Small intestine (tissue), 16 donors: ENCODE measurements at places on chromosomes 1 and 21.

GRCh38 chr1:21000245-21000594 is 176.5 kb downstream of the EIF4G3 start:
- DNase-seq: no peak

DNA sequence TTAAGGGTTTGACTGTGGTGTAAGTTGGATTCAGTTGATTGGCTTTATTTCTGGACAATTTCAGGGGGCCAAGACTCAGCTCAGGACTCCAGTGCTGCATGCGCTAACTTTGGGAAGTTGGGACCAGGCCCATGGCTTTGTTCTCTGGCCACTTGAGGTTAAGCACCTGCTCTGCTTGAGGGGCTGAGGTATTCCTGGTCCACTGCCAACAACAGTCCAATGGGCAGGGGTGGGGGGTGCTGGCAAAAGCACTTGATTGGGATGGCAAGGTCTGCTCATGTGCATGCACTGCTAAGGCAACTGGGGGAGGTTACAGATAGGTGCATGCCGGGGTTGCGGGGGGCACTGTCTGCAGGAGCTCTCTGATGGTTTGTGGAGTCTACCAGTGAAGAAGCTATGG is 52.6 kb upstream of the ASB17 start:
- DNase-seq: no peak

DNA sequence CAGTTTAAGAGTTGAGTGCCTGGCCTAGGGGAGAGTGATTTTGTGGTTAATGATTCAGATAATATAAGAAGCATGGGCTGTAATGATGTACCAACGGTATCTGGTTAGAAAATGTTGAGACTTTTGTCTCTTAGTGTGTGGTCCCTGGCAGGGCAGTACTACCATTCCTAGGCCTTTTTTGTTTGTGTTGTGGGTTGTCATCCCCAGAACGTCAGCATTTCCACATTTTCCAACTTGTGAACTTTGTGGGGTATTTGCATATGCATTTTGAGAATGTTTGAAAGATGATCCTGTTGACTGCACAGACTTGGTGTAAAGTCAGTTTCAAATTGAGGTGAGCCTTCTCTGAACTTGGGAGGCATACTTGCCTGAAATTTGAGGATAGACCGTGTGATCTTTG is 11.4 kb downstream of the NEK7 start:
- DNase-seq: no peak

DNA sequence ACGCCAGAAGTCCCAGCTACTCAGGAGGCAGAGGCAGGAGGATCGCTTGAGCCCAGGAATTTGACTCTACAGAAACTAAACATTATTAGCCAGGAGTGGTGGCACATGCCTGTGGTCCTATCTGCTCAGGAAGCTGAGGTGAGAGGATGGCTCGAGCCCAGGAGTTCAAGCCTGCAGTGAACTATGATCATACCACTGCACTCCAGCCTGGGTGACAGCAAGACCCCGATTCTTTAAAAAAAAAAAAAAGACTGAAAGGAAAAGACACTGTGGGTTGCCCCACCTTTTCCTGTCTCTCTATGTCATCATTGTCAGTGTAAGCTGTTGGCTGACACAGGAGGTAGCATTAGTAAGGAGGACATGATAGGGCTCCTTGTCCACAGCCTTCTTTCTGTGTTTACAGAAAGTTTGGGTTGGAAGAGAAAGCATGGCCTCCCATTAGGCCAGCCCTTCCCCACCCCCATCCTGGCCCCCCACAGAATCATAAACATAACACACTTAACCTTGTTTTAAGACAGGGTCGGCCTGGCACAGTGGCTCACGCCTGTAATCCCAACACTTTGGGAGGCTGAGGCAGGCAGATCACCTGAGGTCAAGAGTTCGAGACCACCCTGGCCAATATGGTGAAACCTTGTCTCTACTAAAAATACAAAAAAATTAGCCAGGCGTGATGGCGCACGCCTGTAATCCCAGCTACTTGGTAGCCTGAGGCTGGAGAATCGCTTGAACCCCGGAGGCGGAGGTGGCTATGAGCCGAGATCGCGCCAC is 20.6 kb upstream of the RCAN3 start:
- no peak for DNase-seq

DNA sequence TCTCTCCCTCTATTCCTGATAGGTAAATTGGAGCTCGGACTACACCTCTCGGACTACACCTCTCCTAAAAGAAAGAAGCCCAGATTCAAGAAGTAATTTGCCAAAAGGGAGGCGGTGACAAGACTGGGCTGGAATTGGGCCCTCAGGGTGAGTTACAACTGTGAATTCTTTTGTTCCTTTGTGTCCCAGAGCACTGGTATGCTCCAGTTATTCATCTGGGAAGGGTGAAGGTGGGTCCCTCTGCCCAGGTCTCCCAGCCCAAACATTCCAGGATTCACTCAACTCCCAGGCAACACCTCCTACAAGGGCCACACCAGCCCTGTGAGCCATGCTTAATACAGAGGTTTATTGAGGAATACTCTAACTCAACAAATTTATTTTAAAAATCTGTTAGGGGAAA is 69.2 kb downstream of the LMX1A start:
- DNase-seq: no peak

- no peak for DNase-seq
Measured at GRCh38 chr1:59814901-59815825, at the start of gene HOOK1. HOOK1 (plus strand) TSS chr1:59814949; CDS start chr1:59815118, 169 bp downstream.

DNA sequence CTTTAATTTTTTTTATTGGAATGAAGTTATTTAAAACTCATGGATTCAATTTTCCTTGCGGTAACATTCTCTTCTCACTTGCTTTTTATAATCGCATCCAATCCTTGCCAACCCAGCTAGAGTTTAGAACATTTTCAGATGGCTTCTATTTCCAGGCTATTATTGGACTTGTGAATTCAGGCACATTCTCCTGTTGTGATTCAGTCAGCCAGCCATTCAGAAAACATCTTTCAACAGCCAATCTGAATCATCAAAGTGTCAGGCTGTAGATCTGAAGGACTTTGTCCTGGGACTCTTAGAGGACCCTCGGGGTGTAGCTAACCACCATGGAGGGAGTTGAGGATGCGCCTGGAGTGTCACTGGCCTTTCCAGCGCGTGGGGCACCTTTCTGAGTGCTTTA is 92.4 kb downstream of the PRDM2 start:
- DNase-seq: no peak

- peak; percentile 26 for DNase-seq
Measured at GRCh38 chr1:96730574-96731298, 9.2 kb downstream of the PTBP2 start.

DNA sequence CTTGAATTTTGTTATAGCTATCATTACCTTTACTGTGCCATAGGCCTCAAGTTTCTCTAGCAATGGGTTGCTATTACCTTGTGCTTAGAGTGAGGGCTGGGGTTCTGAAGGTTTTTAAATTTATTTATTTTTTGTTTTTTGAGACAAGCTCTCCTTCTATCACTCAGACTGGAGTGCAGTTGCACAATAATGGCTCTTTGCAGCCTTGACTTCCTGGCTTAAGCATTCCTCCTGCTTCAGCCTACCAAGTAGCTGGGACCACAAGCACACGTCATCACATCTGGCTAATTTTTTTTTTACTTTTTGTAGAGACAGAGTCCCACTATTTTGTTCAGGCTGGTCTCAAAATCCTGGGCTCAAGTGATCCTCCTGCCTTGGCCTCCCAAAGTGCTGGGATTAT is 41.5 kb downstream of the SNX27 start:
- DNase-seq: no peak

GRCh38 chr1:94463765-94464330 is 45.7 kb downstream of the ABCD3 start:
- peak; percentile 74 for DNase-seq

GRCh38 chr1:223486366-223486765 is 93.2 kb downstream of the CCDC185 start:
- peak; percentile 4 for DNase-seq

DNA sequence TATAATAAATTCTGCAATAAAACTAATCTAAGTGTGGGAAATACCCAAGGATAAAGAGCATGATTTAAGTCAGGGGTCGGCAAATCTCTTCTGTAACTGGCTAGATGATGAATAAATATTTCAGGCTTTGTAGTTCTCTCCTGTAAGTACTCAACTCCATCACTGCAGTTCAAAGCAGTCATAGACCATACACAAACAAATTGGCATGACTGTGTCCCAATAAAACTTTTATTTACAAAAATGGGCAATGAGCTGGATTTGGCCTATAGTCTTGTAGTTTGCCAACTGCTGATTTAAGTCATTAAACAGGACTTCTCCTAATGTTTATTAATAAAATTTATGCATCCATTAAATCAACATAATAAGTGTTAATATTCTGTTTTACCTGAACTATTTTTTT is 49.4 kb downstream of the EDEM3 start:
- no peak for DNase-seq

DNA sequence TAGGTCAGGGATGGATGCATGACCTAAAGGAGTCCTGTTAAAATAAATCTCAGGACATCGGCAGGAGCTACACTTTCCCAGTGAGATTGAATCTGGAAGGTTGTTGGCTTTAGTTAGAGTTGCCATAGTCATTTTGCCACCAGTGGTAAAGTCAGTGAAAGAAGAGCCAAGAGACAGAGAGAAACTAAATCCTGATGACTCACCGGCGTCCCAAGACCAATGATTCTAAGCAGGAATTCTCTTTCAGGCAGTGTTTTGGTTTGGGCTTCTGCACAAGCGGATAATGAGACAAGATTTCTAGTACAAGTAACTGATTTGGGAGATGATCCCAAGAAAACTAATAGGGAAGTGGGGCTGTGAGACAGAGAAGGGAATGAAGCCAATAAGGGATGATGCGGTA is 88.8 kb upstream of the ETS2 start:
- DNase-seq: no peak

DNA sequence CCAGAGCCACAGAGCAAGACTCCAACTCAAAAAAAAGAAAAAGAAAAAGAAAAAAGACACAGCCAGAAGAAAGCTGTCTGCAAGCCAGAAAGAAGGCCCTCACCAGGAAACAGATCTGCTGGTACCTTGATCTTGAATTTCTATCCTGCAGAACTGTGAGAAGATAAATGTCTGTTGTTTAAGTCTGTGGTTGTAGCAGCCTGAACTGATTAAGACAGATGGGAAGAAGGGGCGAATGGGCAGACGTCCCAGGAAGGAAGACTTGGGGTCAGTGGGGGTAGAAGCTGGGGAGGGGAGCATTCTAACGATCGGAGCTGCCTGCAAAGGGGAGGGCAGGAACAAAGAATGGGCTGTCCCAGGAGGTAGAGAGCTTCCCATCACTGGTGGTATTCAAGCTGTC is 6.3 kb downstream of the SLC2A7 start:
- DNase-seq: no peak

DNA sequence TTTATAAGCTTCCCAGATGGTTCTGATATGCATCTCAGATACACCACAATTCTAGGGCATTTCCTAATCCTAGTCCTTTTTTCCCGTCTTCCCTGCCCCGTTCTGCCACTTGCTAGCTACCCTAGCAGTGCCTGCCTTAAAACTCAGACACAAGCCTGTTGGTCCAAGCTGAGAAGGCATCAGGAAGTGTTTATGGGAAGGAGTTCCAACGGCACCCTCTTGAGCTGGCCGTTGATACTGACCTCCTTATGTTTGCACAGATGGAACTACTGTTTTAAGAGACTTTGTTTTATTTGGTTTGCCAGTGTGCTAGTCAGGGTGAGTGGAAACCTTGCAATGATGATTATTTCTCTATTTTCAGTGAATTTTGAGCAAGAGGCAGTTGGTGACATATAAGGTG is 67.2 kb downstream of the UCK2 start:
- no peak for DNase-seq

GRCh38 chr1:75482951-75483350 is 128.0 kb downstream of the SLC44A5 start:
- DNase-seq: no peak

DNA sequence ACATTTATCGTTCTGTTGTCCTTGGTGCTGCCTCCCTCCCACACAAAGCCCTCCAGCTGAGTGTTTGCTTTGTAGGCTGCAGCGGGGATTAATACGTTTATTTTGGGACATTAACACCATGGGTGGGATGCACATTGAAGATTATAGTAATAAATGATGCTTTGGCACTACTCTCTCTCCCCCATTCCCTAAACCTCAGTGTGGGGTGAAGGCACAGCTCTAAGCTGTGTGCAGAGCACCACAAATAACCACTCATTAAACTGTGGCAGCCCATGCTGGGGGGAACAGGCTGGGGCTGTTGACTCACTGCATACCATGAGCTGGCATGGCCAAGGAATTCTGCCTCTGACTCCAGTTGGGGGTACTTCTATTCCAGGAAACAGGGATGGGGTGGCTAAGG is 7.7 kb downstream of the PCP4L1 start:
- DNase-seq: no peak

DNA sequence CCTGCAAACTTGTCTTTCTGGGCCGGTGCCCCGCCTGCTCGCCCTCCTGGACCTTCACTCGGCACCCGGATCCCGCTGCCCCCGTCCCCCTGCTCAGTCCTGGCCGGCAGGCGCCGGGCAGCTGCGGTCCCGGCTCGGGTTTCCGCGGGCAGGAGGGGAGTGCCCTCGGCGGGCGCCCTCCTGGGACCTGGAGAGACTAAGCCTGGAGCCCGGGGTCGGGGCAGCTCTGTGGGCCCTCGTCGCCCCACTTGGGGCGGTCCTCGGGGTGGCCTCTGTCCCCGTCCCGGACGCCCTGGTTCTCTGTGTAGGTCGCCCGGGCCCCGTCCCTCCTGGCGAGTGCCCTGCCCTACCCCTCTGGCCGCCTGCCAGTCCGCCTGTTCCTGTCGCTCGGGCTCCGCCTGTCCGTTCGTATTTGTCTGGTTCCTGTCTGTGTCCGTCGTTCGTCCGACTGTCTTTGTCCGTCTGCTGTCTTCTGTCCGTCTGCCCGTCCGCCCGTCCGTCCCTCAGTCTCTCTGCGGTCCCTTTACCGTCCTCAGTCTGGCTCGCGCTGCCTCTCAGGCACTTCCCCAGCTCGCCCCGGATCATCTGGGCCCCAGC is 490 bp downstream of the SERINC2 start:
- peak; percentile 84 for DNase-seq

GRCh38 chr21:26451081-26451740 is 121.9 kb downstream of the CYYR1 start:
- DNase-seq: no peak

GRCh38 chr1:11053758-11054137 is 6.1 kb downstream of the SRM start:
- DNase-seq: no peak

DNA sequence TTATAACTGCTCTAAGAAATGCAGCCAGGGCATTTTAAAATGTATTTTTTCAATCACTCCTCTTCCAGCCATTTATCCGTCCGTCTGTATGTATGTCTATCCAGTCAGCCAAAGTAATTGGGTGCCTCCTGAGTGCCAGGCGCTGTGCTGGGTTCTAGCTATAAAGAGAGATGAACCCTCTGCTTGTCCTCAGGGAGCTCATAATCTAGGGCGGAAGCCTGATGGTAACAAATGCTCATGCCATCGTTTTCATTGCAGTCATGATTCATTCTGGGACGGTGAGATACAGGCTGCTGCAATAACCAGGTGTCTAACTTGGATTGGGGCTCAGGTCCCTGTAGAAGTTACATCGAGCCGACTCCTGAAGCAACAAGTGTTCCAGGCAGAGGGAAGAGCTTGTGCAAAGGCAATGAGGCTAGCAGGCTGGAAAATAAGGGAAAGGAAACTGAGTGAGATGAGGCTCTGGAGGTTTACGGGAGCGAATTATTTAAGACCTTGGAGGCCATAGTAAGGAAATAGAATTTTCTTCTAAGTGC is 11.6 kb downstream of the IFI6 start:
- no peak for DNase-seq

- no peak for DNase-seq
Measured at GRCh38 chr1:47224676-47225399, 7.2 kb downstream of the TAL1 start.
